Stimulated activated CD4-positive, alpha-beta T cell treated with anti-CD3 and anti-CD28 coated beads, TNF-alpha, amount 100 ng/mL, for 24 hours (primary cell): ENCODE measurements at places on chromosomes 3 and 15.

GRCh38 chr3:152175528-152175889, 93.2 kb upstream of the MBNL1 start:
- DNase-seq = no peak

- no peak for DNase-seq
Observed at GRCh38 chr15:99921101-99921500, 187.9 kb upstream of the LYSMD4 start.

DNA sequence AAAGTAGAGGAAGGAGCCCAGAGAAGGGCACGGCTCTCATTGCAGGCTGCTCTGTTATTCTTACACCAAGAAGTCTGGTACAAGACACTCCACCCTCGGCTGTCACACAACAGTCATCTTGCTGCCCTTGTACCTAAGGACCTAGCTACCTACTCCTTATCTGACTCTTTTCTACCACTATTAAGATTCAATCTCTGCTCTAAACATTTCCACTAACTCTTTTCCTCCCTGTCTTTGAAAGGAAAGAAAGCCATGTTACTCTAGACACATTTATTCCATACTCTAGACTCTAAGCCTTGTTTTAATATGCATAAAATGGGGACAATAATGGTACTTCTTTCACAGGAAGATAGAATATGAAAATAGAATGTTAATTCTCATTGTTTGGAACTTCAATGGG, 73.3 kb upstream of the C3orf49 start:
- no peak for DNase-seq

DNA sequence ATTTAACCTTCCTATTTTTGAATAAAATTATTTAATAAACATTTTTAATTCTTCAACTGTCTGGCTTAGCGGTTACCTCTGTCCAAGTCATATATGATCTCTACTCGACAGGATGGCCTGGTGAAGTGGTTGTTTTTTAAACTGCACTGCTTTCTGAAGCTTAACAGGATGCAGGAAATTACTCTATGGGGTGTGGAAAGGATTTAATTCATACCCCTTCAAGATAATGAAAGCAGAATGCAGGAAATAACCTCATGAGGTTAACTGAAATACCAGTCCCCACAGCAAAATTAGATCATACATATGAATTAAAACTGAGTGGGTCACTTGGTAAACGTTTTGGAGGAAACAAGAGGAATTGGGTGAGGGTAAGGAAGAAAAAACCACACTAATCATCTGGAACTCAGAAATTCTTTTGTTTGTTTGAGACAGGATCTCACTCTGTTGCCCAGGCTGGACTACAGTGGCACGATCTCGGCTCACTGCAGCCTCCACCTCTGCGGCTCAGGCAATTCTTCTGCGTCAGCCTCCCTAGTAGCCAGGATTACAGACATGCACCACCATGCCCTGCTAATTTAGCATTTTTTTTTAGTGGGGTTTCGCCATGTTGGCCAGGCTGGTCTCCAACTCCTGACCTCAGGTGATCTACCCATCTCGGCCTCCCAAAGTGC, 50.1 kb downstream of the LYSMD4 start:
- no peak for DNase-seq

DNA sequence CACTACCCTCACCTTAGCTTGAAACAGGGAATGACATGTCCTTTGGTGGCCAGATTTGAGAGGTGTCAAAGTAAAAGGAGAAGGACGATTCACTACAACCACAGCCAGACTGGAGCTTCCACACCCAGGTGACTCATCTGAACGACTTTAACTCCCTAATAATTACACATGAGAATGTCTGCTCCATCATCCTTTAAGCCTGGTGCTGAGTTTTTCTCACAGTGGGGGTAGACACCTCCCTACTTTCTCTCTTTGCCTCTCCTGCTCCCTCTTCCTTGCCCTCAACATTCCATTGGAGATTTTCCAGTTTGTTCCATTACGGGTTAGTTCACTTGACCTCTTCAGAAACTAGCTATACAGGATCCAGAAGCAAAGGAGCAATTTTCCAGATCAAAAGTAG, 154.3 kb upstream of the BHLHE40 start:
- no peak for DNase-seq

GRCh38 chr15:54941417-54941816, 255.3 kb downstream of the RSL24D1 start:
- DNase-seq = no peak

DNA sequence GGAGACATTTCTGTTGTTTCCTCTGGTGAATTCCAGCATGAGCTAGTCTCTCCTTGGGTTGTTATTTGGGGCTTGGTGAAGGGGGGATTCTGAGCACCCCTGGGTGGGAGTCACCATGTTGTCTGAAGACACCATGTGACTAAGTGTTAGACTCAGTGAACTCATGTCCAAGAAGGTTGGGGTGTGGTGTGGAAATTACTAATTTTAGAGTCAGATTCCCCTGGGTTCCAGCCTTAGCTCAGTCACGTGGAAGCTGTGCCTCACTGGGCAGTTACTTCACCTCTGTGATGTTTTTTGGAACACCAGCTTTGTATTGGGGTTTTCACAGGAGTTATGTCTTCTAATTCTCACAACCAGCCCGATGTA, 171.5 kb downstream of the RPLP1 start:
- DNase-seq = no peak
